NCI-H510A (cell line): ENCODE measurements at places on chromosomes 7 and 10.

- no peak for DNase-seq
These were observed 577.5 kb downstream of the INHBA start for GRCh38 chr7:41125343-41125742.

DNA sequence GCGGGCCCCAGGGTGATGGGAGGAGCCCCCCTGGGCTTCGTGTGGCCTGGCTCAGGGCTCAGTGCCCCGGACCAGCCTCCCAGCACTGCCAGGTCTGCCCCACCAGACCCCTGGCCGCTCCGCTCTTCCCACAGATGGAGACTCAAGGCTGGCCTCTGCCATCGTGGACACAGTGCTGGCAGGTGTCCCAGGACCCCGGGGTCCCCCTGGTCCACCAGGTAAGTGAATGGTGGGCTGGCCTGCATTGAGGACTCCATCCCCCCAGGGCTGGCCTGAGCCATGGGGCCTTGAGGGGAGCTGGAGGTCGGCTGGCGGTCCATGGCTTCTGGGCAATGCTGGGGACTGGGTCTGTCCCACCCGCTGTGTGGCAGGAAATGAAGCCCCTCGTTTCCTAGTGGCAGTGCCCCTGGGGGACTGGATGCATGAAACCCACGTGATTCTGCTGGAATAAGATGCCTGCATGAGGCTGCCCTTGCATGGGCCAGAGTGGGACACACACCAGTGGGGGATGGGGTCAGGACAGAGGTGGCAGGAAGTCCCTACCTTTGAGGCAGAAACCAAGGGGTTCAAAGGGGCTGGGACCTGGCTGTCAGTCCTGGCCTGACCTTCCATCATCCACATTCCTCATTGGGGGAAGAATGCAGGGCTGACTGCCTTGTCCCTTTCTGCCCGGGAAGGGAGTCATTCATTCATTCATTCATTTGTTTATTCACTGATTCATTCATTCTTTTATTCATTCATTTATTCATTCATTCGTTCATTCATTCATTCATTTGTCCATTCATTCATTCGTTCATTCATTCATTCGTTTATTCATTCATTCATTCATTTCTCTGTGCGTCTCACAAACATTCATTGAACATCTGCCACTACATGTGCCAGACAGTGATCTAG is 81.8 kb downstream of the MYL10 start:
- no peak for DNase-seq

GRCh38 chr10:62811159-62811875 is 4.8 kb downstream of the EGR2 start:
- DNase-seq: no peak

DNA sequence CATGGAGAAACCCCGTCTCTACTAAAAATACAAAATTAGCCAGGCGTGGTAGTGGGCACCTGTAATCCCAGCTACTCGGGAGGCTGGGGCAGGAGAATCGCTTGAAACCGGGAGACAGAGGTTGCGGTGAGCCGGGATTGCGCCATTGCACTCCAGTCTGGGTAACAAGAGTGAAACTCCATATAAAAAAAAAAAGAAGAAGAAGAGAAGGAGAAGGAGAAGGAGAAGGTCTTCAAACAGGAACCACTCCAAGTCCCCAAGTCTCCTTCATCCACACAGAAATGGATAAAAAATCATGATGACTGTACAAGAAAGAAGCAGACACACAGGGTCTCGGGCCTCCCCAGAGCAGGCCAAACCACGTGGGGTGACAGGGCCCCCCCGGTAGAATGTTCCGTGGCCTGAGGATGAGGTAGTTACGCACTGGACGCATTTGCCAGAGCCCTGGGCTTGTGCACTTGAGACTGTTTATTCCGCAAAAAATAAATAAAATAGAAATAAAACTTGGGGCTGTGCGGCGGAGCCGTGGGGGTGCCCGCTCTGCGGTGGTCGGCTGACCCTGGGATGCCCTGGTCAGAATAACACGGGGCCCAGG is 15.8 kb downstream of the VENTX start:
- DNase-seq: no peak

DNA sequence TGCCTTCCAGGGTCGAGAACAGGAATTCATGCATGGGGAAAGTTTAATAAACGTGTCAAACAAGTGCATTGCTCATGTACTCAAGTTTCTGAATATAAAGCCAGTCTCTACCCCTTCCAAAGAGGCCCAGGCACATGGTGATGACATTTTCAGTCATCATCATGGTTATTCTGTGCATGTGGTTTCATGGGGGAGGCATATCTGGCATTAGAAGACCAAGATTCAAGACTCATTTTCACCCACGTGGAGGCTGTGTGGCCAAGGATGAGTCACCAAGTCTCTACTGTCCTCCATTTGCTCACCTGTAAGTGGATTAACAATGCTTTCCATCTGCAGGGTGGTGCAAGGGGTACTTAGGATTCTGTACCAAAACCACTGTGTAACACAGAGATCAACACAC is 34.0 kb upstream of the CNPY1 start:
- no peak for DNase-seq

DNA sequence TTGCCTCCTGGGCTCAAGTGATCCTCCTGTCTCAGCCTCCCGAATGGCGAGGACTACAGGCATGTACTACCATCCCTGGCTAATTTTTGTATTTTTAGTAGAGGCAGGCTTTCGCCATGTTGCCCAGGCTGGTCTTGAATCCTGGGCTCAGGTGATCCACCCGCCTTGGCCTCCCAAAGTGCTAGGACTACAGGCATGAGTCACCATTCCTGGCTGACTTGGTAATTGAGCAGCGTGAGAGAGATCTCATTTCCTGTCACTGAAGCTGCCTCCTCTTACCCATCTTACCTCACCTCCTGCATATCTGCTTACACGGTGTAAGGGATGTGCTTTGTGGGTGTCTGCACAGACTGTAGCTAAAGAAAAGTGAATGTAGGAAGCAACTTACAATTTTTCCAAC is 9.7 kb downstream of the IFIT3 start:
- no peak for DNase-seq

- DNase-seq: no peak
These were observed 460.5 kb upstream of the GHITM start for GRCh38 chr10:83678850-83679249.

DNA sequence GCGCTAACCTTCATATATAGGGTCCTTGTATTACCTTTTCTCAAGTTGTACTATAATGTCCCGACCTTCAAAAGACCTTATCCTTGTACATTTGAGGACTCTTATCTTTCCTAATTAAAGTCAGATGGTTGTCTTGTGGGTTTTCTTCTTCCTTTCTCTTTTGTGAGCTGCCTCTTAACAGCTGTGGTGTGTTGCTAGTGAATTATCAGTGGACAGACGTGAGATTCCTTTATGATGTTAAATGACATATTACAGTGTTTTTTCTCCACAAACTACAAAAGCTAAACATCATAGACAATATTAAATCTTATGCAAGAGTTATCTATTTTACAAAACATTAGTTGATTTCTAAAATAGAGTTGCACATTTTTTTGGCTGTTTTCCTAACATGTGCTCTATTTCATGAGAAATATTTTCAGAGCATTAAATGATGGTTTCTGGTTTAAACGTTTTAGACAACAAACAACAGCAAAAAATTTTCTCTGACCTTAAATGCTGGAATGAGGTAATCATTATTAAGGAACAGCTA is 272.2 kb upstream of the NPVF start:
- no peak for DNase-seq

DNA sequence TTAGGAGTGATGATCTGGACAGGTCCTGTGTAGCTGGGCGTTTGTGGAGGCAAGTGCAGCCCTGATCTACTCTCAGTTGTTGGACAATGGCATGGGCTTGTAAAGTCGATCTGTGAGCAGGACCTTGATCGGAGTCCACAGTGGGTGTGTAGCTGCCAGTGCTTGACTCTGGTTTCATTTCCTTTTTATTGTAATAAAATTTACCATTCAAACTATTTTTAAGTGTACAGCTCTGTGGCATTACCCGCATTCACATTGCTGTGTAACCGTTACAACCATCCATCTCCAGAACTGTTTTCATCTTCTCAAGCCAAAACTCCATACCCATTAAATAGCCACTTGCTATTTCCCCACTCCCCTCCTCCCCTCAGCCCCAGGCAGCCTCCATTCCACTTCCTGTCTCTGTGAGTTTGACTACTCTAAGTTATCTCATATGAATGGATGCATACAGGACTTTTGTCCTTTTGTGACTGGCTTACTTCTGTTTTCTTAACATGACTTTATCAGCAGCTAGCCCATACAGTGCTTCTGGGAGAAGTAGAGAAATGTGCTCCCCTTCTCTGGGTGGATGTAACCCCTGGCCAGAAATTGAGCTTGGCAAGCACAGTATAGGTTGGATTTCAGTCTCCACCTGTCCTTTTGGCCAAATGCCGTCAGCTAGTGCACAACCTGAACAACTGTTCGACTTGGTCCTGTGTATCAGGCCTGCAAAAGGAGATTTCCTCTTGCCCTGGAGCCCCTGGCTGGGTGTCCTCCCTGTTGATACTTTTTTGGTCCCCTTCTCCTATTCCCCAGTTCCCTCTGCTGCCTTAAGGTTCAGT is 180.0 kb downstream of the LRMDA start:
- DNase-seq: no peak

DNA sequence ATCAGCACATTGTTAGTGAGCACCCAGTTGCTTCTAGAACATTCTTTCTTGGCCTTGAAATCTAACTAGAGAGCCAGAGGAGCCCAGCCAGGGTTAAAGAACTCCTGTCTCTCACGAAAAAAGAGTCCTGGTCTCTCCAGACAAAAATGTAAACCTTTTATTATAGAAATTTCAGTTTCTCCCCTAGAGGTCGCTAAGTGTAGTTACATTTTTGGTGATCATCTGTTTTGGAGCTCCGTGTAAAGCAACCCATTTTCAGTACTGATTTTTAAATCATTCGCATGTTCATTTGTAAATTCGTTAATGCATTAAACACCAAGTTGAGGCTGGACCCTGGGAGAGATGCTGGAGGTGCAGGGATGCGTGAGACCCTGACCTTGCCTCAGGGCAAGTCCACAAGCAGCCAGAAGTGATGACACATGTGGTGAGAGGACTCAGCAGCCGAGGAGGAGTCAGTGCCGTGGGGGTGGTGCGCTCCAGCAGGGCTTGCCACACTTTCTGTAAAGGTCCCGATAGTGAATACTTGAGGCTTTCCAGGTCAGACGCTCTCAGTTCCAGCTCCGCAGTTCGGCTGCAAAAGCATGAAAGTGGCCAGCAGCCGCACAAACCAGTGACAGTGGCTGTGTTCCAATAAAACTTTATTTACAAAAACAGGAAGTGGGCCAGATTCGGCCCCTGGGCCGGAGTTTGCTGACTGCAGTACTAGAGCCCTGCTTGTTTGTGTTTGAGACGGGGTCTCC is 578.6 kb upstream of the FOXK1 start:
- DNase-seq: no peak

DNA sequence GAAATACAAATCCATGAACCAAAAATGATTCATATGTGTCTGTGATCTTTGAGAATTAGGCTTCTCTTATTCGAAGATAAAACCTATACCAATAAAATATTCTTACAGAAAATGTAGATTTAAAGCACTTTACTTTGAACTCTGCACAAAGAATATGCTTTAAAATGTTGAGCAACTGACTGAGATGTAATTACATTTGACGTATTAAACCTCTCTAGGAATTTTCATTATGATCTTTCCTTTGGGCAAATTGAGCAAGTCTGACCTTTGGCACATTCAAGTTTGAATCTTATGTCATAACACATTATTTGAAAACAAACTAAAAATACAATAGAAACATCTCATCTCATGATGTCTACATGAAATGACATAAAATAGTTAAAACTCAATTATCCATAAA is 69.2 kb upstream of the AHR start:
- no peak for DNase-seq

DNA sequence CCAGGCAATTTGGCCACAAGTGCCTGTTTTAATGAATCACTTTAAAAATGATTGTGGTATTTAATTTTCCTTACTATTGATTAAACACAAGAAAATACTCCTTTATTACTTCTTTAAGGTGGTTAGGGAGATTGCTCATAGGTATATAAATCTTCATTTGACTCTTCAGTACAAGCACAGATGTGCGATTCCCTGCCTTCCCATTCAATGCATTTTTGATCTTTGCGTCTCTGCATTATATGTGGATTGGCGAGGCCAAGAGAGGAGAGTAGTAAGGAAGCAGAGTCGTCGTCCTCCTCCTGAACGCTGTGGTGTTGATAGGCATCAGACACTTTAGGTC is 683.7 kb downstream of the LRMDA start:
- no peak for DNase-seq

- DNase-seq: no peak
These were observed 6.8 kb upstream of the SLC29A3 start for GRCh38 chr10:71312220-71312619.

- no peak for DNase-seq
These were observed 360.7 kb downstream of the THSD7A start for GRCh38 chr7:11471255-11471654.
